NCI-H1436 (cell line): ENCODE measurements at places on chromosomes 7 and 10.

- no peak for DNase-seq
These were observed 10.5 kb upstream of the SRPK2 start for GRCh38 chr7:105399043-105399725.

- no peak for DNase-seq
These were observed 12.1 kb upstream of the LAMB1 start for GRCh38 chr7:108014747-108015682.

GRCh38 chr10:77390481-77390891 lies 247.1 kb downstream of the KCNMA1 start:
- no peak for DNase-seq

DNA sequence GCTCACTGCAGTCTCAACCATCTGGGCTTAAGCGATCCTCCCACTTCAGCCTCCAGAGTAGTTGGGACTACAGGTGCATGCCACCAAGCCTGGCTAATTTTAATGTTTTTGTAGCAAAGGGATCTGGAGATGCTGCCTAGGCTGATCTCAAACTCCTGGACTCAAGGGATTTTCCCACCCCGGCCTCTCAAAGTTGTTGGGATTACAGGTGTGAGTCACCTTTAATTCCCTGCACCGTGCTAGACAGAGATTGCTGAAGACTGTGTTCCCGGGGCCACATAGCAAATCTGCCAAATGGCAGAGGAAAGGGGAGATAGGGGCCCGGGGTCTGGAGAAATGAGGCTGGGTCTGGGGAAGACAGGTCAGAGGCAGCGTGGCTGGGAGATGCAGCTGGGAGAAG lies 20.6 kb upstream of the PSMG3 start:
- no peak for DNase-seq

DNA sequence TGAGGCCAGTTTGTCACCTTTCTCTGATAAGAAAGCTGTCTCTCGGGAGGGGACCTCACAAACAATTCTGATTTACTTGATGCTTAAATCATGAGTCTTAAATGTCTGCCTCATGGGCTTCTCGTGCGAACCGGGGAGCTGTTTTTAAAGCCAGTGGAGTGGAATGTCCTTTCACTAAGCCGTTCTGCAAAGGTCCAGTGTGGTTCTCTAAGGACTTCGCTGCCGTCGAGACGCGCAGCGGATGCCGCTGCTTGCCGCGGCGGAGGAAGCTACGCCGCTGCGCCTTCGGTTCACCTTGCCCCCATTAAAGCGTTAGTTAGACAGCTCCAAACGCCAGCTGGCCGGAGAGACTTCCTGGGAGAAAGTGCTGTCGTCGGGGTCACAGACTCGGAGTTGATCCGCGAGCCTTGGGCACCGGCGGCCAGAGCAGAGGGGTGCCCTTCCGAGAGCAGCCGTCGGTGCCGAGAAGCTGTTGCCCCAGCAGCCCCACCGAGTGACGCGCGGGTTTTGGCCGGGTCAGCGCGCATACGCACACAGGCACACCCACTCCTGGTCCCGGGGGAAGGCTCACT lies 1.3 kb upstream of the HMX3 start:
- no peak for DNase-seq

DNA sequence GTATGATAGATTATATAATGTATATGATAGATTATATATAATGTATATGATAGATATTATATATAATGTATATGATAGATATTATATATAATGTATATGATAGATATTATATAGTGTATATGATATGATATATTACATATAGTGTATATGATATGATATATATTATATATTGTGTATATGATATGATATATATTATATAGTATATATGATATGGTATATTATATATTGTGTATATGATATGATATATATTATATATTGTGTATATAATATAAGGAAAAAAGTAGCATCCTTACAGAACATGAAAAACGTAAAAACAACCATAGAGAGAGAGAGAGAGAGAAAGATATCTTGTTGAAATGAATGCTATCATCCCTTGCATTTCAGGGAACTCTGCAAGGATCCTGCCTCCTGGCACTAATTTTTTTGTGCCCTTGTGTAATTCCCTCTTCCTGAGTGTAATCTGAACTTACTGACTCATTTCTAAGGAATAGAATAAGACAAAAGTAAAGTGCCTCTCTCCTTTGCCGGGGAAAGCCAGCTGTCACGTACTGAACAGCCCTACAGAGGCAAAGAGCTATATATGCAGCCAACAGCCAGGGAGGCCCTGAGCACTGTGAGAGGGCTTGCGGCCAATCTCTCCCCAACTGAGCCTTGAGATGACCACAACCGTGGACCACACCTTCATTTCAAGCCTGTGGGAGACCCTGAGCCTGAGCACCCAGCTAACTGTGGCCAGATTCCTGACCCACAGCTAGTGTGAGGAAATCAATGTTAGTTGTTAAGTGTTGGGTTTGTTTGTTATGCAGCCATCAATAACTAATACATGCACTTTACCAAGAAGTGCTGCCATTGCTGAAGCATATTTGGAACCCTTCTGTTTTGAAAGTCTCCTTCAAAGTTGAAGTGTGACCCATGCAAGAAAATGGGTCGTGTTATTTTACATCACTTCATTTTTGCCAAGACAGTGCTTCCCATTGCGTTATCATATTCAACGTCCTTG lies 61.1 kb upstream of the EZH2 start:
- no peak for DNase-seq

DNA sequence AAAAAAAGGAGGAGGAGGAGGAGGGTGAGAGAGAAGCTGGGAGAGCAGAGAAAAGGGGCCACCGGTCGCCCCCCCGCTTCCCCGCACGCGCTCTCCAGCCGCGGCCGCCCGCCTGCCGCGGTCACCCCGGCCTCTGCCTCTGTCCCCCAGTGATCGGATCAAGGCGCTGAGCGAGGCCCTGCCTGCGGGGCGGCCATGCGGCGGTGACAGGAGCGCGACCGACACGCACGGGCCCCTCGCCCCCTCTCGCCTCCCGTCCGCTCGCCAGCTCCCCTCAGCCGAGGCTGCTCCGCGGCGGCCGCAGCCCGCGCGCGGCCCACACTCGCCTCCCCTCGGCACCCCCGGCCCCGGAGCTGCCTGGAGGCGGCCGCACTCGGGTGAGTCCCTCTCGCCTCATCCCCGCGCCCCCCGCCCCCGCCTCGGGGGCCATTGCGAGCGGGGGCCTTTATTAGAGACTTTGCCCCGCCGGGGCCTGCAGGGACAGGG lies at the start of gene GTF2I:
Gene GTF2I (plus strand): TSS at position 27 of the 486 bp plus-strand sequence. CDS start 31,411 bp downstream, outside the sequence.
- DNase-seq, result peak; percentile 34

GRCh38 chr10:33252324-33252723 lies 82.1 kb downstream of the NRP1 start:
- no peak for DNase-seq

DNA sequence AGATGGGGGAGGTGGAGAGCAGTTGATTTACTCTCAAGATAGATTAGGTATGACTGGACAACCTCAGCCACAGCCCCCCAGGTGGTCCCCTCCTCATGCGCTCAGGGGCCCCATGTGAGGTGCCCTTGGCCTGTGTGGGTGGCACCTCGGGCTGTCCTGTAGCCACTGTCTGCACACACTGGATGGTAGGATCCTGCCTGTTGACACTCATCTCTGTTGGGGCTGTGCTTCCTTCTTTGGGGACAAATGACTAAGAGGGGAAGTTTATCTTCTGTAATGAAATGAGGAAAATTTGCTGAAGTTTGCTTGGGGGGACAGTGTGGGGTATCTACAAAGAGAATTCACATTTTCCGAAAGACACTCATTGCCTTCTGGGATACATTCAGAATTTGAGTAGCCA lies 53.6 kb upstream of the ANTXRL start:
- no peak for DNase-seq

GRCh38 chr7:132805766-132806165 lies 229.5 kb upstream of the PLXNA4 start:
- no peak for DNase-seq

- DNase-seq, result no peak
These were observed 229.9 kb downstream of the RPS24 start for GRCh38 chr10:78263521-78263988.

DNA sequence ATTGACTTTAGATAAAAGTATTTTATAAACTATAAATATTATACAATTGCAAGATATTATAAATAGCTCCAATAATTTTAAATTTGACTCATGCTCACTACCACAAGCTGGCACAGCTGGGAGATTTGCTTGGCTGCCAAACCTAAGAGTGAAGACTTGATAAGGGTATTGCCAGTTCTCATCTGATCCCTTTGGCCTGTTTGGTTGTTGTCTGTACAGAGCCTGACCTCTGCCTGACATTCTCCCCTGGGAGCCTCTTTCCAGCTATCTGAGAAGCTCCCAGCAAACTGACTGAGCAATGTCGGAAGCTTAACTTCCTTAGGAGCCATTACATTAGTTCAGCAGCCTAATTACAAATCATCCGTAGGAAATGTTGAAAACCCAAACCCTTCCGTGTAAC lies 10.2 kb upstream of the LMOD2 start:
- DNase-seq, result no peak

DNA sequence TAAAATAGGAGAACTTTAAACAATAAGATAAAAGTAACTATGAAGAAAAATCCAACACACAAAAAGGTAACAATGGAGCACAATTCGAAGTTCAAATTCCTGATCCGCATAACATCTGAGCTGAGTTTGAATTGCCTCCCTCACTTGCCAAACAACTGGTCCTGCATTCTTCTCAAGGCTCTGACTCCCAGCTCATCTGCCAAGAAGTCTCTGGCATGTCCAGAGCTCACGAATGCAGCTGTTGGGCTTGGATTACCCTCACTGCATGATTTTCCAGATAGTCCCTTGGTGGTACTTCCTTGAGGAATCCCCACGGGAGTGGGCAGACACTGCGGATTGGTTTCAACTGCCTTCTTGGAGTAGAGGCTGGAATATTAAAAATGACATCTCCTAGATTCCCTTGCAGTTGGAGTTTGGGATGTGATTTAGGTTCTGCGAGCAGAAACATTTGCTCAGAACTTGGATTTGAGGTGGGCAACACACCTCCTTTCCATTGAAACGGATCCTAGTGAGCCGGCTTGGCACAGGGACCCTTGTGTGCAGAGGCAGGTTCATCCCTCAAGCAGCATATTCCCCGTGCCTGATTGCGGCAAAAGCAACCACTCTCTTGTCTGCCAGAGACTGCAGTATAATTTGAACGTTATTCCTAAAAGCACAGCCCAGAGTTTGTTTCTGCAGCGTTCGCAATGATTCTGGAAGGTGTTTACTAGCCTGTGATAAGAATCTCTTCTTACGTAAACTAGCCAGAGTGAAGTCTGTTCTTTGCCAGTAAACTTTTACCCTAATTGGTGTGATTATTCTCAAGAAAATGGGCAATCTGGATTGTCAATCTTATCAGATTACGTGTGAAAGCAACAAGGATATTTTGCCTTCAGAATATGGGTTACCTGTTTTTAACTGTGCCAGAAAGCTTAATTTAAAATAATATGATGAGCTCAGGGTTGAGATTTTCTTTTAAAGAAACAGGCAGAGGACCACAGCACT lies 23.4 kb upstream of the PRKCQ start:
- DNase-seq, result no peak

DNA sequence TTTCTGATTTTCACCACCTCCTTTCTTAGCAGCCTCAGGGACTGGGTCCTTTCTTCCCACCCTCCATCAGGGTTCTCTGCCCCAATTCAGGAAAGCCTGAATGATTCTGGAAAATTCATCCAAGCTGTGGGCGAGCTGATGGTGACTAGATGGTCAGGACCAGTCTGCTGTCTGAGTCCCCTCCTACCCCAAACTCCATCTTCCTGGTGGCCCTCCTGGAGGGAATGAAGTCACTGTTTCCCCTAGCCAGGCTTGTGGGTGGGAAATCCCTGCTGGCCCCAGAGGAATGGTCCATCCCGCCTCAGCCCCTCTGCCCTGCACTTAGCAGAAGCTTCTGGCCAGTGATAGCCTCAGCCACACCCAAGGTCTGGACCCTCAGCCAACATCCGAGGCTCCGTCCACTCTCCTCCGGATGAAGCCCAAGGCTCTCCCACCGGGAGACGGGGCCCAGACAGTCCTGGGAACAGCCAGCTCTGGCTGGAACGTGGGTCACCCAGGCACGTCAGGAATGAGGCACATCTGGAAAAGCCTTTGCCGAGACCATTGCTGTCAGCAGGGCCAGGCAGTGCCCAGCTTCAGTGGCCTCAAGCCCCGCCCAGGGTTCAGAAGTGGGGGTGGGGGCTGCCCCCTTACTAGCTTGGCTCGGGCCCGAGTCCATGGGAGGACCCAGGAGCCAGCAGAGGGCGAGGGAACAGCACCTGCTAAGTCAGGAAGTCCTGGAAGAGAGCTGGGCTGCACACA lies 4.0 kb upstream of the AQP1 start:
- DNase-seq, result no peak

GRCh38 chr10:70688828-70689227 lies 16.5 kb downstream of the ADAMTS14 start:
- DNase-seq, result no peak

DNA sequence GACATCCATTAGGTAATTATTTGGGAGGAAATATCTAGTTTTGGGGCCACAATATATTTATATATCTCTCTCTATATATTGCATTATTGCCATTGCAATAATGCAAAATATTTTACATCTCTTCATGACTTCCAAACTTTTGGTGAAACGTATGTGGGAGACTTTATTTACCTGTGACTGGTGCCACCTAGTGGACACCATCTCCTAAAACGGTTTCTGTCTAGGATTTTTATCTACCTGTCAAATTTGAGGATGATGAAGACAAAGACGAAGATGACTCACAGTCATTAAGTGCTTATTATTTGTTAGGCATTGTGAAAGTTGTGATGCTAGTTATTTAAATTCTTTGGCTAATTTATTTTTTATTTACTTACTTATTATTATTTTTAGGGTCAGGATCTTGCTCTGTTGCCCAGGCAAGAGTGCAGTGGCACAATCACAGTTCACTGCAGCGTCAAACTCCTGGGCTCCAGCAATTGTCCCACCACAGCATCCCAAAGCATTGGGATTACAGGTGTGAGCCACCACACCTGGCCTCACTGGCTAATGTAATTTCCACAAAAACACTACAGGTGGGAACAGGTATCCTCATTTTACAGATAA lies 18.7 kb upstream of the CBLL1 start:
- DNase-seq, result peak; percentile 44

DNA sequence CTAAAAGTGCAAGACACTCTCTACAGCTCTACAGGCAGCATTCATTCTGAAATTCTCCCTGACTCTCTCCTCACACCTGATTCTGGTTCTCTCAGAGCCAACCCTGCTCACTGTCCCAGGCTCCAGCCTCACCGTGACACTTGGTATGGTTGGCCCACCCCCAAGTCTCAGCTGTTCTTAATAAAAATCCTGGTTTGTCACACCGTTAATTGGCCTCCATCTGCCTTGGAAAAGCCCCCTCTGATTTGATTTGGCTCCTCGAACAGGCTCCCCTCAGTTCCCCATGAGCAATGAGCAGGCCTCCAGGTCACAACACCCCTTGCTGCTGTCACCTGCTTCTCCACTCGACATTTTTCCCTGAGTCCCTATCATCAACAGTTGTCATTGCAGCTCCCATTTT lies 507.3 kb upstream of the AUTS2 start:
- no peak for DNase-seq

- DNase-seq, result no peak
These were observed 148.6 kb upstream of the SVIL start for GRCh38 chr10:29783201-29783947.
